Left forelimb (tissue), 1 donor: ENCODE measurements at places on chromosomes 7 and 10.

DNA sequence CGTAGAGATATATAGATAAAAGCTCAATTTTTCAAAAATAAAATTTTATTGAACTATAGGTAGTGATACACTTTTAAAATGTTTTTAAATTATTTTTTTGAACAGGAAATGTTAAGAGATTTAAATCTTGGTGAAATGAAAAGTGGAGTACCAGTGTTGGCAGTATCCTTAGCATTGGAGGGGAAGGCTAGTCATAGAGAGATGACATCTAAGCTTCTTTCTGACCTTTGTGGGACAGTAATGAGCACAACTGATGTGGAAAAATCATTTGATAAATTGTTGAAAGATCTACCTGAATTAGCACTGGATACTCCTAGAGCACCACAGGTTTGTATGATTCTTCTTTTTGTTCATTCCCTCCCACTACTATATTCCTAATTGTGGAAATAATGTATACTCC is 15.8 kb downstream of the PDCD4 start:
- no peak for DNase-seq

GRCh38 chr10:69464801-69465401 is 13.6 kb downstream of the TSPAN15 start:
- DNase-seq, result no peak

GRCh38 chr10:12482587-12482986 is 133.2 kb downstream of the CAMK1D start:
- no peak for DNase-seq

DNA sequence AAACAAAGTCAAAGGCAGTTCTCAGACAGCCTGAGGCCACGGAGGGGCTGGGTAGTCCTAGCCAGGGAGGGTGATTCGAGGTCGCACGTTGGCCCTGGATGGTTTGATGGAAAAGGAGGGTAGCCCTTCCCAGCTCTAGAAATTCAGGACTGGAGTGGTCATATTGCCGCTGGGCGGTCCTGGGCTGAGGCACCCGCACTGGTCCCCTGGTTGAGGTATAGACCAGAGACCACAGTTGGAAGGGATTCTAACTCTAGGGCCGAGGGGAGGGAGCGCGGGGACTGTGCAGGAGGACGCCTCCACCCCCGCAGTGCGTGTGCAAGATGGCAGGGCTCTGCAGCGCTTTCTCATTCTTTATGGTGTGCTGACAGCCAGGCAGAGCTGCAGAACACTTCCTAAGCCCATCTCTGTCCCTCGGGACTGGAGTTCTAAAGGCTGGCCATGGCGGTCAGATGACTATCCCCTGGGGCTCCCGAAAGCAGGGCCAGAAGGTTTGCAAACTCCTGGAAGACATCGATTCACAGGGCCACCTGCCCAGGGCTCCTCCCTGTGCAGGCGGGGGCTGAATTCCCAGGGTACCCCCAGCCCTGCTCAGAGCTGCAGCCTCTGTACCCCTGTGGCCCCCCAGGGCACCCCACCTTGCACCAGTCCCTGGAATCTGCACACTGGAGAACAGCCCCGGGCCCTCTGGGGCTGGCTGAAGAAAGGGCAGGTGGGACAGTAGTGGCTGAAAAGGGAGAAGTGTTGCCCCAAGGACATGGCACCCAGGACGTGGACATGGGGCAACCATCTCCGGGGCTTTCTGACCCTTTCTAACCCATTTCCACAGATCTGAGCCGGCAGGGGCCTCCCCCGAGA is 51.0 kb upstream of the ELN start:
- DNase-seq, result no peak

GRCh38 chr10:100022403-100022802 is 12.7 kb upstream of the DNMBP start:
- DNase-seq, result no peak

DNA sequence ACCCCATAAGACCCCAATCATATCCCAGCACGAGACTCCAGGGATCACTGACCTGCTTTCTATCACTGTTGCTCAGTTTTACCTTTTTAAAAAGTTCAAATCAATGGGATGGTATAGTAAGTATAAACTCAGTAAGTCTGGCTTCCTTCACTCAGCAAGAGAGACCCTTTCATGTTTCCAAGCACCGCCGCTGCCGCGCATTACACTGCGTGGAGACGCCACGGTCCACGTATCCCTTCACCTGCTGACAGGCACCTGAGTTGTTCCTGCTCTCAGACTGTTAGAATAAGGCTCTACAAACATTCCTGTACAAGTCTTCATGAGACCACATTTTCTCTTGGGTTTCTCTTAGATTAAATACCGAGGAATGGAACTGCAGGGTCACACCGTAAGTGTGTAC is 28.3 kb downstream of the MAD1L1 start:
- DNase-seq, result peak; percentile 18

GRCh38 chr10:62625484-62625883 is 179.0 kb upstream of the ADO start:
- no peak for DNase-seq

- no peak for DNase-seq
These were observed 26.8 kb upstream of the GRID1 start for GRCh38 chr10:86393362-86393761.

GRCh38 chr7:57427146-57427545 is 22.8 kb upstream of the ZNF716 start:
- no peak for DNase-seq

- DNase-seq, result no peak
These were observed 57.4 kb downstream of the PPP1R17 start for GRCh38 chr7:31744294-31744874.
